Aorta (tissue), 5 donors: ENCODE measurements at places on chromosomes 12 and 14. TPM values are rescaled to one million over a fixed set of nuclear protein-coding genes. Genes with fewer than 3 reads are reported as not detected.

SOAT2 gene
- 0.63 TPM for total RNA-seq

DNA sequence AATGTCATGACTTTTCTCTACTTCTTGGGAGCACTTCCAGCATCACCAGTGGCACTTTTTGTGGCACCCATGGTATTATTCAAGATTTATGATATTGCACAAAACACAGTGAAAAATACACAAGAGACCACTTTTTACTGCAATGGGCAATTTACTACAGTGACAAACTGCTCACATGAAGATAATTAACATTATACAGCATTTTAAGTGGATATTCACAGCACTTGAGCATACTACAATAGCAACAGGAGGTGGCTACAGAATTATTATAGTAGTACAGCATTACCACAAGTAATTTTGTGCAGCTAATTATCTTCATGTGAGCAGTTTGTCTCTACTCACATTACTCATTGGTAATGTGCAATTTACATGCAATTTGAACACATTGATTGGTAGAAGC lies 18.3 kb downstream of the IL26 start:
- no peak overlapping the region for H3K27ac ChIP-seq
- no peaks in the 10 kb centered on the region for H3K36me3 ChIP-seq
- H3K4me1 ChIP-seq, result no peaks in the 10 kb centered on the region
- peaks cover 1% of the 10 kb centered on the region for H3K27me3 ChIP-seq
- H3K4me3 ChIP-seq, result no peak overlapping the region
- no peak for DNase-seq

DNA sequence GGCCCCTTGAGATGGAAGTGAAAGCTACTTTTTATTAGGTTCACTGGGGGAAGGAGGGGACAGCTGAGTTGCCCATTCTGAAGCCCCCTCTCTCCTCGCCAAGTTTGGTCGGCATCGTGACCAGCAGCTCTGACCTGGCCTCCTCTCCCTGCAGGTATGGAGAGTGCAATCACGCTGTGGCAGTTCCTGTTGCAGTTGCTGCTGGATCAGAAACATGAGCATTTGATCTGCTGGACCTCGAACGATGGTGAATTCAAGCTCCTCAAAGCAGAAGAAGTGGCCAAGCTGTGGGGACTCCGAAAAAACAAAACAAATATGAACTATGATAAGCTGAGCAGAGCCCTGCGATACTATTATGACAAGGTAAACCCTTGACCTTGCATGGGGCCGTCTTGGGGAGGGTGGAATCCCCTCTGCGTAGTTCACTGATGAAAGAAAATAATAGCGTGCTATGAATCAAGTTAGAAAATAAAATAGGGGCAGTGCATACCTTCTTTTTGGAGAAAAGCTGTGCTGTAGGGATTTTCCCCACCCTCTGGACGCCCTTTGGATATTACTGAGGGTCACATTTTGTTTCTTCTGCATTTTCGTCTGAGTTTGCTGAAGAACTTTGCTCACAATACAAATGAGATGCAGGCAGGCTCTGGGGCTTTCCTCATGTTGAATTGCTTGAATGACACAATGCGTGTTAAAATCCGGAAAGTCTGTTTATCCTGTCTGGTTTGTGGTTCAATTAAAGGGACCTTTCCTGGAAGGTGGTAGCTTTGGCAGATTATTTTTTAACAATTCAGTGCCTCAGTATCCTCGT lies 29.4 kb downstream of the ELK3 start:
- no peak overlapping the region for H3K27ac ChIP-seq
- no peaks in the 10 kb centered on the region for H3K27me3 ChIP-seq
- no peaks in the 10 kb centered on the region for H3K4me1 ChIP-seq
- no peak overlapping the region for H3K4me3 ChIP-seq
- peak; percentile 41 for DNase-seq

GRCh38 chr12:71999795-72000194 lies 61.1 kb downstream of the TPH2 start:
- H3K4me3 ChIP-seq, result no peak overlapping the region
- H3K27ac ChIP-seq, result no peak overlapping the region
- DNase-seq, result no peak
- no peaks in the 10 kb centered on the region for H3K4me1 ChIP-seq
- no peaks in the 10 kb centered on the region for H3K36me3 ChIP-seq

- H3K27ac ChIP-seq, result no peak overlapping the region
- no peaks in the 10 kb centered on the region for H3K36me3 ChIP-seq
- H3K4me3 ChIP-seq, result no peak overlapping the region
- peaks cover 8% of the 10 kb centered on the region for H3K4me1 ChIP-seq
- no peak for DNase-seq
Observed at GRCh38 chr12:23221066-23221465, 596.1 kb downstream of the ETNK1 start.

TEX52 gene
- not detected for total RNA-seq

SERPINA6 gene
- not detected for total RNA-seq

DGLUCY gene
- total RNA-seq, result 55.5 TPM

DNA sequence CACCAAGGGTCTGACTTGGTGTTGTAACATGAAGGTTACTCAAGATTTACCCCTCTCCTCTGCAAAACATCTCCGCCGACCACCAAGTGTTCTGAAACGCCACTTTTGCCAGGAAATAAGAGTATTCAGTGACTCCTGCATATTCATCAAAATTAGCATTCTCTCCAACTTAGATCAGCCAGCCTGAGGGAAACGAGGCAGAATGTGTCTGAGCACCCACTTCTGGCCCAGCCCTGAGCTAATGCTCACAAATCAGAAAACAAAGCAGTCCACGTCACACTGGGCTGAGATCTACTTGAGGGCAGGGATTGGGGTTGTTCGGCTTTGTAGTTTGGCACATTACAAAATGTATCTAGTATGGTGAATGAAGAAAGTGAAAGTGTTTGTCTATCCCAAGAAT lies 64.3 kb downstream of the TBX5 start:
- H3K27me3 ChIP-seq, result no peaks in the 10 kb centered on the region
- no peak overlapping the region for H3K27ac ChIP-seq
- no peak for DNase-seq

CLEC6A gene
- not detected for total RNA-seq

GRCh38 chr12:96383991-96384390 lies 16.2 kb downstream of the CDK17 start:
- no peak overlapping the region for H3K27ac ChIP-seq
- no peak for DNase-seq
- no peaks in the 10 kb centered on the region for H3K4me1 ChIP-seq
- no peaks in the 10 kb centered on the region for H3K27me3 ChIP-seq

SYCP3 gene
- 0.65 TPM for total RNA-seq

RND1 gene
- 3.7 TPM for total RNA-seq

DNA sequence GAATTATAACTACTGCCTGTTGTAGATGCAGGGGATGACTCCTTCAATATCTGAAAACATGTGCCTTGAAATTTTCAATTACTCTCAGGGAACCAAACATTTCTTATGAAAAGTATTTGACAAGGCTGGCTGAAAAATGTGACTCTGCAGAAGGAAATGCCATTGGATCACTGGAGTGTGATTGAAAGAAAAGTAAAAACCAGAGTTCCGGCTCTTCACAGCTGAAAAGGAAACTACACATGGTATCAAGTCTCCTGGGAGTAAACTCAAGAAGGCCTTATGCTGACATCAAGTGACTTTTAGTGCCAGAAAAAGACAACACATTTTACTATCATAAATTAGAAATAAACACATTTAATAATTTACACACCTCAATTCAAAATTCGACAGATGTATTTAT lies 693.0 kb downstream of the LRFN5 start:
- no peaks in the 10 kb centered on the region for H3K36me3 ChIP-seq
- H3K27ac ChIP-seq, result no peak overlapping the region
- no peaks in the 10 kb centered on the region for H3K4me1 ChIP-seq

DNA sequence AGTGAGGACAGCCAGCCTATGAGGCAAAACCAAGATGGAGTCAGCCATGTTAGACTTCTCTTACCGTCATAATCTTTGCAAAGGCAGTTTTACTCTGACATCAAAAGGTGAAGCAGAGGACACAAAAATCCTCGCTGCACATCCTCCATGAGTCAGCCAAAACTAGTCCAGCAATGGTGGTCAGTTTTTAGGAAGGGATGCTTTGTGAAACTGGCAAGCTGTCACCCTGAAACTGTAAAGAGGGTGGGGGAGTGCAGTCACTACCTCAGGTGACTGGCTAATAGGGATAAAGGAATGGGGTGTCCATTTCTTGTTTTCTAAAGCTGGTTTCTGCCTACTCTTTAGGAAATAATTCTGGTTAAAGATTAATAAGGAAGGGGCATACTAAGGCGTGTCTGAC lies 5.4 kb upstream of the CIPC start:
- no peaks in the 10 kb centered on the region for H3K27me3 ChIP-seq
- H3K4me1 ChIP-seq, result no peaks in the 10 kb centered on the region
- no peak overlapping the region for H3K4me3 ChIP-seq
- H3K27ac ChIP-seq, result no peak overlapping the region

GRCh38 chr14:26974965-26975364 lies 377.1 kb upstream of the NOVA1 start:
- DNase-seq, result no peak
- no peaks in the 10 kb centered on the region for H3K4me1 ChIP-seq
- no peaks in the 10 kb centered on the region for H3K36me3 ChIP-seq
- H3K27me3 ChIP-seq, result no peaks in the 10 kb centered on the region
- H3K27ac ChIP-seq, result no peak overlapping the region

LMO3 gene
- total RNA-seq, result 26.8 TPM

ITGA5 gene
- 241 TPM for total RNA-seq

GRCh38 chr14:105193916-105194782 lies 13.0 kb upstream of the NUDT14 start:
- H3K4me1 ChIP-seq, result no peaks in the 10 kb centered on the region
- H3K36me3 ChIP-seq, result no peaks in the 10 kb centered on the region
- no peak for DNase-seq
- no peaks in the 10 kb centered on the region for H3K27me3 ChIP-seq

- no peak for DNase-seq
- H3K27me3 ChIP-seq, result no peaks in the 10 kb centered on the region
- H3K4me1 ChIP-seq, result no peaks in the 10 kb centered on the region
- H3K36me3 ChIP-seq, result no peaks in the 10 kb centered on the region
- no peak overlapping the region for H3K4me3 ChIP-seq
Observed at GRCh38 chr12:72201457-72201856, 70.7 kb upstream of the TRHDE start.

SIRT4 gene
- total RNA-seq, result 0.39 TPM

DNA sequence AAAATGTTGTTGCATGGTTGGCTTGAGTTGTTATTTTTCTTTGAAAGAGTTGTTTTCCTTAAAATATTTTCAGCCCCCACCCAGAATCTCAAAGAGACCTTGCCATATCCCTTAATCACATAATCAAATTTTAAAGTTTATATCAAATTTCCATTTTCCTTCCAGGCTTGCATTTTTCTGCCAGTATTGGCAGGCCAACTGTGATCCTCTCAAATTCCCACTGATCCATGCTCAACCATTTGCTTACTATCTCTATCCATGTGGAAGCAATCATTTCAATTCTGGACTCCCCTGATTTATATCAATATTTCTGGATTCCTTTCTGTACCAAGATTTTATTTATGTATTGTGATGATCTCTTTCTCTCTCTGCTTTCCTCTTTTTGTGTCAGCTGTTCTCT lies 64.2 kb upstream of the PYGL start:
- no peaks in the 10 kb centered on the region for H3K4me1 ChIP-seq
- H3K27me3 ChIP-seq, result no peaks in the 10 kb centered on the region
- H3K36me3 ChIP-seq, result no peaks in the 10 kb centered on the region
- DNase-seq, result no peak

DNA sequence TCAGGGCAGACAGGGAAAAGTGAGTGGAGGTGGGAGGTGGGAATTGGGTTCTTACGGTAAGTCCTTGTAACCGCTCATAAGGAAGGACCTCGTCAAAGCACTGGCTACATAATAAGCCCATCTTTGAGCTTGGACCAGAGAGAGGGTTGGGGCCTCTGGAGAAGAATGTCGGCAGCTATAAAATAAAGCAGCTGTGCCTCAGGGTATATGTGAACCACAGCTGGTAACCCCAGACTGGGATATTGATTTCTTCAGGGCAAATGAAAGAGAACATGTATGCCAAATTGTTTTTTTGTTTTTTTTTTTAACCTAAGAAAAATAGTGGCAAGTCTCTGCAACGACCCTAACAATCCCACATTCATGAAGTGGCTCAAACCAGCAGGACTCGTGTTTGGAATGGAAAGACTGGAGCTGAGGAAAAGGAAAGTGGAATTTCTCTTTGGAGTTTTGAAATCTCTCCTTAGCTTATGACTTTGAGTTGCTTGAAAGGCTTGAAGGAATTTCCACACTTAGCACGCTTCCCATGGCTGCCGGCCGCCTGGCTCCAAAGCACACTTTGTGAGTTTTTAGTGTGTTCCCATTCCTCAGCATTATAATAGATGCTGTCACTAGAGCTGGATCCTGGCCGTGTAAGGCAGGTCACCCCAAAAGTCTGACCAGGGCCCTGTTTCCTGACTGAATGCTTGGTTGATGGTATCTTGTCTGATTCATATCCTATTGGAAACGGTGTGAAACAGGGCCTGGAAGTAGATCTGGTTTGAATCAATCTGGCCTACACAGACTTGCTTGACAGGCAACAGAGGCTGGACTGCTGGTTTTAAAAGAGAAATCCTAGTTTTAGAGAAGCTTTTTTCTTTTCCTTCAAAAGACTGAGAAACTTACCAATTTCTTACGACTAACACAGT lies 244.7 kb downstream of the MSRB3 start:
- H3K27ac ChIP-seq, result no peak overlapping the region
- H3K27me3 ChIP-seq, result no peaks in the 10 kb centered on the region
- DNase-seq, result no peak
- H3K4me1 ChIP-seq, result no peaks in the 10 kb centered on the region
- H3K4me3 ChIP-seq, result no peak overlapping the region
- no peaks in the 10 kb centered on the region for H3K36me3 ChIP-seq

DNA sequence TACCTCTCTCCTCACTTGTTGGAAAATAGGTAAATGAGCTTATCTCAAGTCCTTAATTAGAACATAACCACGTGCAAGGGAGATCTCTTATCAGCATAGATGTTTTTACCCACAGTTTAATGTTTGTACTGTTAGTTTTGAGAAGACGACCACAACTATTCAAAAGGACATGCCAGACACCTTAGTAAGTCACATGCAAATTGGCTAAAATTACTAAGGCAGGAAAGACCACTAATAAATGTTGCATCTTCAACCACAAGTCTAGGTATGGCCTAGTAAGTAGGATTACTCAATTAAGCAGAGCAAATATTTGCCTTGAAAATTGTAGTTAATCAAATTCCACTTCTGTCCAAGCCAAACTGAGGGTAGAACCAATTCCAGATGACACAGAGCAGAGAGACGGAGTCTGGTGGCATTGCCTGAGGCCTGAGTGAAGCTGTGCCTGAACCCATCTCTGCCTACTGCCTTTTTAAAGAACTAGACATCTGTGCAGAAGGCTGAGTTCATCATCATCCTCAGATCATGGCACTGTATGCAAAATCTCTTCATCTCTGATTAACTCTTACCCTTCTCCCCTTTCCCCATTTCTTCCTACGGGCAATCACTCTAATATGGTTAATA lies 29.7 kb upstream of the CHST11 start:
- no peak overlapping the region for H3K27ac ChIP-seq
- no peaks in the 10 kb centered on the region for H3K36me3 ChIP-seq
